ENCODE measurements at places on chromosomes 6 and 20.

- DNase-seq = no peak
These were observed 65.3 kb downstream of the MAP3K5 start for GRCh38 chr6:136726837-136727557.

- no peak for DNase-seq
These were observed 15.5 kb upstream of the ZFP57 start for GRCh38 chr6:29696147-29697125.

DNA sequence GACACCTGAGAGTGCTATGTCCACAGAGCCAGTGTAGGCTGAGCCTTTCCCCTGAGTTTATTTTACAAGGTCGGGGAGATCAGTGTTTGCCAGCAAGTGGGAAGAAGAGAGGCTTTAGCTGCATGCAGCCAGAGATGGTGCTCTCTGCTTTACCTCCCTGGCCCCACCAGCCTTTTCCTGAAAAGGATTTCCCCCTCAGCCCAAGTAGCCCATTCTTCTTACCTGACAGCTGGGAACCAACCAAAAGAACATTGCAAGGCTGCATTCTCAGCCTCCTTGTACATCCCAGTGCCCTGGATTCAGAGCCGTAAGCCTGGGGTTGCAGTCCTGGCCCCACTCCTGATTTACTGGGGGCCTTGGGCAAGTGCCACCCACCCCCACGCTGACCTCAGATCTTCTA lies 16.9 kb downstream of the SNPH start:
- no peak for DNase-seq

- DNase-seq = no peak
These were observed 410.7 kb upstream of the JAG1 start for GRCh38 chr20:11084508-11084907.

Measured in pulmonary artery endothelial cell (primary cell).